ENCODE measurements at places on chromosomes 5 and 9.

DNA sequence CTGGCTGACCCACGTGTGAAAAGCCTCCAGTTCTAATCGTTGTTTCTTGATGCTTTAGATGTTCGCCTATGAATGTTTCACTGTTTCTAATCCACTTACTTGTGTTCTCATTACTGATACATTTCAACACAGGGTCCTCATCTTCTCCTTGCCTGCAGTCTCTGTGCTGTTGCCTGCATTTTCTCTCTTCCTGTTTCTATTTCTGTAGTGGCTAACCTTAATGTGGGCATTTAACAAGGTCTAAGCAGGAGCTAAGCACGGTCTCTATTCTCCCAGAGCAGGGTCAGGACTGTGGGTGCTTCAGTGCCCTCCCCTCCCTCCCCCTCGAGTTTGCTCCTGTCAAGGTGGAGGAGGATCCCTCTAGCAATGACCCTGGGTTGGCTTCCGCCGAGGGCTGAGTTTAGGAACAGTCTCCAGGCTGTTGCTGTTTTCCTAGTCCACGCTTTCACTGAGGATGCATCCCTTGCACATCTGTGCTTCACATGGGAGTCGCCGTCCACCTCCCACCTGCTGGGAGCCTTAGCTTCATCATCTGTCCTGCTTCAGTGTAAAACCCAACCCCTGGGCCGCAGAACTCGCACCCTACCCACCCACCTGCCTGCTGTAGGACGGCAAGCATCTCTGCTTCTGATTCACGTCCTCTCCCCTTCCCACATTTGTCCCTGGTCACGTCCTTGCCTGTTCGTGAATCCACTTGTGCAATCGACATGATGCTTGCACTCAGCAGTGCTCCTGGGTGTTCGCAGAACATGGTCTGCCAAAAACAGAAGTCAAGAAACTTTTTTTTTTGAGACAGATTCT is 2.4 kb upstream of the EXOC3 start:
- DNase-seq = no peak

DNA sequence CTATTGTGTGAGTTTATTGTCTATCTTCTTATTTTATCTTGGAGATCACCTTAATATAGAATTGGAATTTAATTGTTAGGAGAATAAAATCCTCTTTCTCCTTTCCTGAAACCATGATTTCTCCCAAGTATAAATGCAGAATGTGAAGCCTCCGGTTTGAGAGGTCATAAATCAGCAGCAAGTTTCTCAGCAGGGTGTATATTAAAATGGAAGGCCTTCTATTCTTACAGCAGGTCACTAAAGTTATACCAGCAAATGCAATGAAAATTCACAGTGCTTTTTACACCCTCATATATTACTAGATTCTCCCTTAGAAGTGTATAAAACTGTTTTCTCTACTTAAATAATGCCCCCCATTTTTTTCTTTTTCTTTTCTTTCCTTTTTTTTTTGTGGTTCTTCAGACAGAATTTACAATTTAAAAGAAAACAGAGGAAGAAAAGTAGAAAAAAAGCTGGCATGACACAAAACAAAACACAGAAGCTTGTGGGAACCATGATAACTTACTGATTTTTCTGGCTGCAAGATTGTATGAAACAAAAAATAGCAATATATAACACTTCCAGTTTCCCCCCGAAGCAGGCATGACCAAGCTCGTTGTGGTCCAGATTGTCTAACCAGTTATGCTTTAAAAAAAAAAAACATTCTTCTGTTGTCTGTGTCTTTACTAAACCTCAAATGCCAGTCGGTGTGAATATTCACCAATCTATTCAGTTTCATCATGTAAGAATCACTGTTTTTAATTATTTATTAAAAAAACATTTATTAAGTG is 211.2 kb downstream of the RAB3C start:
- no peak for DNase-seq

- DNase-seq = no peak
Observed at GRCh38 chr9:106400170-106400569, 462.8 kb upstream of the ZNF462 start.

DNA sequence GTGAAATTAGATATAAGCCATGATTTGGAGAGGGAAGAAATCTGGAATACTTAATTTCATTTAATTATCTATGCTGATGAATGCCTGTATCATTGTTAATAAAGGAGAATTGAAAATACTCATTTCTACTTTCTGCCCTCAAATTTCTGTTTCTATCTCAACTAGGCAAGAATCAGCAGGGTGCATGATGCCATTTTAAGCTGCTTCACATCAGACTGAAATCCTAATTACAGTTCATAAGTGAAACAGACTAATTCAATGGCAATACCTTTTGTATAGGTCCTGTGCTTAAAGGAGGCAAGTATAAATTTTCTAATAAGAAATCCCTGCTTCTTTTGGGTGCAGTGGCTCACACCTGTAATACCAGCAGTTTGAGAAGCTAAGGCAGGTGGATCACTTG is 22.3 kb upstream of the TAL2 start:
- DNase-seq = no peak

DNA sequence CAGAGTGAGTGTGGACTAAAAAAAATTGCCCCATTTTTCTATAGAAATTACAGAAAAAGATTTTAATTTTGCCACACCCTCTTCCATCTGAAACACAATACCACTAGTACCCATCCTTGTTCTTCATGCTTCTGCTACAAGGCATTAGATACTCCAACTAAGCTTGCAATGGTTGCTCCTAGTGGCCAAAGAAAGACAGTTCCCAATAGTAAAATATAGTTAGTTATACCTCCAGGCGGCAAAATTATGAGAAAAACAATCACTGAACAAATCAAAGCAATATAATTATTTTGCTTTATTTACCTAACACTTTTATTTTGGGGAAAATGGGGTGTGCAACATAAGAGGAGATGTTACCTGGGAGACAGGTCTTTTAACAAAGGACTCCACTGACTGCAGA is 101.2 kb downstream of the RAPGEF6 start:
- DNase-seq = no peak

GRCh38 chr5:669842-670395 is 23.2 kb downstream of the TPPP start:
- no peak for DNase-seq

- no peak for DNase-seq
Observed at GRCh38 chr9:133821601-133822429, 83.7 kb upstream of the SARDH start.

DNA sequence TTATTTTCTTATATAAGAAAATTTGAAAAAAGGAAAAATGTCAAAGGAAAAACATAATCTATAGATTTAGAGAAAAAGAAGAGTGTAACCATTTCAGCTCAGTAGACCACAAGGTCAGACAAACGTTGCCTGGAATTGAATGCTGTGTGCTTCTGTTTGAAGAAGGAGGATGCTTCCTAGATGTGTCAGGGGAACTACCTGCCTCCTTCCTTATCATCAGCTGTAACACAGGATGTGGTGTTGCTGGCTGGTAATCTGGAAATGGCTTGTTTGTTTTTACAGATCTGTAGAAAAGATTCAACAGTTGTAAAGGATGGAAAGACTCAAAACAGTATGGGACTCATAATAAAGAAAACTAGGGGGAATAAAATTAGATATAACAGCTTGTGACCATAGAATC is 160.7 kb upstream of the MEF2C start:
- DNase-seq = no peak

- no peak for DNase-seq
Observed at GRCh38 chr9:116154976-116155697, 1.5 kb downstream of the PAPPA start.

- DNase-seq = no peak
Observed at GRCh38 chr5:160545832-160546231, 124.2 kb downstream of the PTTG1 start.

DNA sequence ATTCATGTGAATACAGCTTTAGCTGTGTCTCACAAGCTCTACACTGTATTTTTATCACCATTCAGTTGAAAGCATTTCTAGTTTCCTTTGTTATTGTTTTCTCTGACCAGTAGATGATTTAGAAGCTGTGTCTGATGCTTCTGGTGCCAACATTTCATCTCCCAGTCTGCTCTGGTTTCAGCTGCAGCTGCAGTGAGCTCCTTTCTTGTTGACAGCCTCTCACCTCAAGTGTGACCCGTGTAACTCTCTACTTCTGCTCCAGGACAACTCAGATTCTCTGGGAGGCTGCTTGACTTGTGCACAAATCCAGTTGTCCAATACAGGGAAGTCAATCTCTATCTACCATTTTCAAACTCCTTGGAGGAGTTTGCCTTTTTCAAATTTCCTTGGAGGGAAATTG is 504.8 kb downstream of the DIRAS2 start:
- no peak for DNase-seq

- DNase-seq = no peak
Observed at GRCh38 chr5:43150748-43151147, 30.0 kb downstream of the ZNF131 start.

GRCh38 chr5:54742417-54742891 is 224.9 kb downstream of the SNX18 start:
- DNase-seq = peak; percentile 48

DNA sequence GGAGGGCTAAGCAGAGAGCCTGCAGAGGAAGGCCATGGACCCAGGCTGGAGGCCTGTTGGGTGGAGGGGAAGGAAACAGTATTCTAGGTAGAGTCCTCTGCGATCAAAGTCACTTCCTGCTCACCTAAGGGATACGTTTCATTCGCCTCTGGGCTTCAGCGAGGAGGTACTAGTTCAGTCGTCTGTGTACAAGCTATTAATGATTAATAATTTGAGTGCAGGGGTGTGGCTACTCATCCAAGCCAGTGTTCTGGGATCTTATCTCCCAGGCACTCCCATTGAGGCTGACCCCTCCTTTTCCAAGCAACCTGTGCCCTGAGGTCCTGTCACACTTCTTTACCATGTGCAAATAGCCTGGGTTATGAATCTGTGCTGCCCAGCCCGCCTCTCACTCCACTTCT is 25.2 kb downstream of the RALGPS1 start:
- DNase-seq = no peak

- no peak for DNase-seq
Observed at GRCh38 chr5:2685651-2686272, 65.7 kb downstream of the IRX2 start.

GRCh38 chr5:6046296-6046967 is 331.9 kb downstream of the MED10 start:
- no peak for DNase-seq

DNA sequence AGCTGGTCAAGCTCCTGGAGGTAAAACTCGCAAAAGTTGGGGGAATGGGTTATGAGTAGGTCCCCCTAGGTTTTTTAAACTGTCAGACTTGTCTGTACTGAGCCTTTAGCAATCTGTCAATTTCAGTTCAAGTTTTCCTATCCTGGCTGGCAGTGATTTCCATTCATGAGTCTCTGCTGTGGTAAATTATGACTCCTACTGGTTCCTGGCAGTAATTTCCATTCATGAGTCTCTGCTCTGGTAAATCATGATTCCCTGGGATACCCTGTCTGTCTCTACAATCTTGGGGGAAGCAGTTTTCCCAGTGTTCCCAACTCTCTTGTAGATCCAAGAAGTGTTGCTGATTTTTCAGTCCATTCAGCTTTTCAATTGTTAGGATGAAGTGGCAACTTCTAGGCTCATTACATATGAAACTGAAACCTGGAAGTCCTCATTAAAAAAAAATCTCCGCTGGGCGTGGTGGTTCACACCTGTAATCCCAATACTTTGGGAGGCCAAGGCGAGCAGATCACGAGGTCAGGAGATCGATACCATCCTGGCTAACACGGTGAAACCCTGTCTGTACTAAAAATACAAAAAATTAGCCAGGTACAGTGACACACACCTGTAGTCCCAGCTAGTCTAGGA is 91.3 kb upstream of the GPBP1 start:
- no peak for DNase-seq

GRCh38 chr9:1100945-1101344 is 50.8 kb downstream of the DMRT2 start:
- DNase-seq = no peak

GRCh38 chr9:18544456-18544855 is 70.5 kb downstream of the ADAMTSL1 start:
- DNase-seq = no peak

- no peak for DNase-seq
Observed at GRCh38 chr9:81824802-81825730, 103.2 kb upstream of the SPATA31D4 start.

- no peak for DNase-seq
Observed at GRCh38 chr9:127976498-127976897, 4.3 kb downstream of the EEIG1 start.

- DNase-seq = peak; percentile 42
Observed at GRCh38 chr9:104810421-104811339, 46.8 kb downstream of the NIPSNAP3B start.

DNA sequence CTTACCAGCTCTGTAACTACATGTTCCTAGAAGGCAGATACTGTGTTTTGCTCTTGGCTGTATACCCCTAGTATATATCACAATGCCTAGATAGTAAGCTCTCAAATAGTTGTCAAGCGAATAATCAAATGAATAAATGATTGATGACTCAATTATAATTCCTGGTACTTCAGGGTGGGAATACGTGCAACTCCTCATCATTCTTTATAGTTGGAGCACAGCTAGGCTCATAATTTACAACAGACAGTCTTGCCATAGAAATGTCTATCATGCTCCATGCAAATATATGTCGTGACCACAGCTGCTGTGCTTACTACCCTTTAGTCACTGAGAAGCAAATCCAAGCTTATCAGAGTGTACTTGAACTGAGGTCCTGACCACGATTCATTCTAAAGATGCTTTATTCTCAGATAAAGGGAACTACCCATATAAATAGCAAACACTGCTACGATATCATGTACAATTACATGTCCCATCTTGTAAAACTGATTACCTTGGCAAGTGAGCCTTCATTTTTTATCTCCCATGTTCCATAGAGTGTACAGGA is 52.1 kb downstream of the STRBP start:
- DNase-seq = no peak

- no peak for DNase-seq
Observed at GRCh38 chr5:95912029-95912428, 49.6 kb downstream of the ELL2 start.

DNA sequence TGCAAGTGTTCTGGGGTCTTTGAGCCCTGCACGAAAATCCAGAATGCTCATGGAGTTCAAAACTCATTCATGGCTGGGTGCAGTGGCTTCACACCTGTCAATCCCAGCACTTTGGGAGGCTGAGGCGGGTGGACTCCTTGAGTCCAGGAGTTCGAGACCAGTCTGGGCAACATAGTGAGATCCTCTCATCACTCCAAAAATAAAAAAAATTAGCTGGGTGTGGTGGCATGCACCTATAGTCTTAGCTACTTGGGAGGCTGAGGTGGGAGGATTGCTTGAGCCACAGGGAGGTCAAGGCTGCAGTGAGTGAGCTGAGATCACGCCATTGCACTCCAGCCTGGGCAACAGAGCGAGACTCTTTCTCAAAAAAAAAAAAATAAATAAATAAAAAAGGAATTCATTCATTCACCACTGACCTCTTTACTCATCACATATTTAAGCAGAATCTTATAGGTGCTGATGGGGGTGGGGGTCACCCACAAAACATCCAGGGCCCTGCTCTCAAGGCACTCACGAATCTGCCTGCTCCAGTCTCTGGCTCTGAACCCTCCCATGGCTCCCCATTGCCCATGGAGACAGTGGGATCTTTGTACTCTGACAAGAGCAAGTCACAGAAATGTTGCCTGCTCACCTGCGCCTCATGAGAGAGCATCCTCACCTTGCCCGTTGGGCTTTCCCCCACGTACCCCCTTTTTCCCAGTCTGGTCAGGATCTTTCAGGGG is 76.7 kb upstream of the IER5L start:
- DNase-seq = no peak

- peak; percentile 36 for DNase-seq
Observed at GRCh38 chr9:124258607-124259157, 933 bp downstream of the NEK6 start.

Measured in H54 (cell line).